NCI-H226 (cell line): ENCODE measurements at places on chromosomes 5 and 9.

GRCh38 chr9:18601956-18602355 lies 128.0 kb downstream of the ADAMTSL1 start:
- DNase-seq, result no peak

- DNase-seq, result no peak
Observed at GRCh38 chr9:15485836-15486666, 24.7 kb downstream of the PSIP1 start.

GRCh38 chr5:156920042-156920860 lies 42.8 kb downstream of the TIMD4 start:
- DNase-seq, result no peak

DNA sequence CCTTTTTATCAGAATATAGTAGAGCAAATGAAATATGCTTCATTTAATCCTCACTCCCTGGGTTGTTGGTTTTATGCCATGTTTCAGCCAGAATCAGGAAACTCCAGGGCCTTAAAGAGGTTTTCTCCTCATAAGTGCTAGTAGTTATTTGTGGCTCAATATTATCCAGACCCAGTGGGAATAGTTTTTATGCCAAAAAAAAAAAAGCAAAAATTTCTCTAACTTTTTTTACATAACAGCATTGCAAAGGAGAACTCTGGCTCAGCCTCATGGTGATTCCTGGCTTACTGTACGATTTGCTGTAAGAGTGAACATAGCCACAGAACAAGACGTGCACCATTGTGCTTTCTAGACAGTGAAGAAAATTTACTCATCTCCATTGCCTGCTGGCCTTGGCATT lies 232.5 kb downstream of the PJA2 start:
- DNase-seq, result no peak

GRCh38 chr5:82355053-82355452 lies 76.9 kb upstream of the RPS23 start:
- DNase-seq, result no peak

DNA sequence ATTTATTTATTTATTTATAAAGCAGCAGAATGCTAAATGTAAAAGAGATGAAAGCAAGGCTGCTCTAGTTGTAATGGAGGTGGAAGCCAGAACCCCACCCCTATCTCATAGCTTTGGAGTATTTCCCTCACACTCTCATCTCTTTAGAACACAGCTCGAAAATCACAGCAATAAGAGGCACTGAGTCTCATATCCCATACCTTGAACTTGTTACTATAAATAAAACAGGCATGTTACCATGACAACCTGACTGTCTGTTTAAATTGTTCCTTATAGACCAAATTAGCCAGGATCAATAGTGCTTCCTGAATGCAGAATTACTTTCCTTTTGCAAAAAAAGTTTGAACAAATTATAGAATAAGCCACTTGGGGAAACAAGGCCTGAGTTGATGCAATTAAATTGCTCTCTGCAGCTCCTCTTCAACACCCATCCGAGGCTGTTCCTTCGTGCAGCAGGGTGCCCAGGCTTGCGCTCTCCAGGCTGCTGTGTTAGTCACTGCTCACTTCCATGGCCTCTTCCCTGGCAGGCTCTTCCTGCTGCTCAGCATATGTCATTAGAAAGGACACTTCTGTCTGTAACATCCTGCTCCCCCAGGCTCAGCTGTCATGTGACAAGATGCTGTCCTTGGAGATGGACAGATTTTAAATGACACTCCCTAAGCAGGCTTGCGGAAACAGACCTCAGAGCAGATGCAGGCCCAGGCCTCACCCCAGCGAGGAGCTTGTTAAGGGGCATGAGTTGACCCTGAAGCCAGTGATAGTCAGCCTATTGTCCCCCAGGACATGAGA lies 120.2 kb downstream of the CARTPT start:
- no peak for DNase-seq

DNA sequence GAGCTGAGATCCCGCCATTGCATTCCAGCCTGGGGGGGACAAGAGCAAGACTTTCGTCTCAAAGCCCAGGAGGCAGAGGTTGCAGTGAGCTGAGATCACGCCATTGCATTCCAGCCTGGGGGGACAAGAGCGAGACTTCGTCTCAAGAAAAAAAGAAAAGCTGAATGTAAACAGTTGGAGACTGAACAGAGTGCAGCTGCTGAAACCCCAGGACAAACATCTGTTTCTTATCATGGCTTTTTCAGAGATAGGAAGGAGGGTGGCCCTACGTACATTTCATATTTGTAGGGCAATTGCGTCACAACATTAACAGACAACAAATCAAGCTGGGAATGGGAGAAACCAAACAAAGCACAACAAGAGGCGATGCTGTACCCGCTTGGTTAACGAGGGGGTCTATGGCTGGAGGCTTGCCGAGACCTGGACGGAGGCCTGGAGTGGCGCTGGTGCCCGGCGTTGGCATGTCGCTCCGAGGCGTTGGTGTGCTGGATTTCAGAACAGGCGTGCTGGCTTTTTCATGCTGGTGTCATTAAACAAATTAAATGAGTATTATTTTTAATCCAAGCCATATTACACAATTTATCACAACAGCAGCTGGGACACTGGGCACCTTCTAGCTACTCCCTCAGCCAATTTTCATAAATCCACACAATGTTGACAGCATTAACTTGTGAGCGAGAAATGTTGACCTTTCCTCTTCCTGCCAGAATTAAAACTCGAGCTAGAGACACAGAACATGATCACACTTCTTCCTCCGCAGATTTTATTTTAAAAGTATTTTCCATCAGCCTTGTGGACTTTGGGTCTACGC lies 76.1 kb downstream of the TLE1 start:
- DNase-seq, result no peak

GRCh38 chr5:180040287-180041214 lies 31.0 kb downstream of the RNF130 start:
- no peak for DNase-seq

GRCh38 chr5:178114325-178115135 lies 1.2 kb downstream of the N4BP3 start:
- DNase-seq, result no peak

- no peak for DNase-seq
Observed at GRCh38 chr9:26324786-26325443, 567.7 kb downstream of the CAAP1 start.

GRCh38 chr5:167730121-167730520 lies 561.3 kb upstream of the WWC1 start:
- DNase-seq, result peak; percentile 96

GRCh38 chr9:125629446-125629845 lies 77.6 kb downstream of the MAPKAP1 start:
- DNase-seq, result no peak

DNA sequence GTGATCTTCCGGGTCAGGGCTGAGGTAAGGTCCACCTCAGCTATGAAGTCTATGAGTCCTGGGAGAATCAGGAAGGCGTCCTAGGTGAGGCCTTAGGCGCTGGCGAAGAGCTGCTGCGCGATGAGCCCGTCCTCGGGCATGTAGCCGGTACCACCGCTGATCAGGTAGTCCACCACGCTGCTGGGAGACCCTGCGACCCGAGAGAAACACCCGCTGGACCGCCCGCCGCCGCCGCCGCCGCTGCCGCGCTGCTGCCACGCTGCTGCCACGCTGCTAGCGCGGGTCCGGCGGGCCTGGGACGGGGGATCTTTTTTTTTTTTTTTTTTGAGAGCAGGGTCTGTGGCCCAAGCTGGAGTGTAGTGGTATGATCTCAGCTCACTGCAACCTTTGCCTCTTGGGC lies 8.0 kb upstream of the DCAF12 start:
- DNase-seq, result no peak

DNA sequence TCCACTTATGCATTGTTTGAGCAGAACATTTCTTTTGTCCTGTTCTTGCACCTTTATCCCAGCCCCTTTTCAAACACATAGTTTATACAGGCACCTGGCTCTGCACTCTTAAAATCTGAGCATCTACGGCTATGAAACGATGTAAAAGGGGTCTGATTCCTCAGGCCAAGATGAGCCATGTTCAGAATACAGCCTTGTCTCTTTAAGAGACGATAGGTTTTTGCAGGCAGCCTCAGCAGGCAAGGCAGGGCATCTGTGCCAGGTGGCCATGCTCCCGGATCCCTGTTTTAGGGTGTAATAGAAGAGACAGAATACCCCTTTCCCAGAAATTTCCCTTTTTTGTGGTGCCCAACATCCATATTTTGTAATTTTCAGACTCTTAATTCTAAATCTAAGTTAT lies 89.1 kb upstream of the NFIB start:
- no peak for DNase-seq

DNA sequence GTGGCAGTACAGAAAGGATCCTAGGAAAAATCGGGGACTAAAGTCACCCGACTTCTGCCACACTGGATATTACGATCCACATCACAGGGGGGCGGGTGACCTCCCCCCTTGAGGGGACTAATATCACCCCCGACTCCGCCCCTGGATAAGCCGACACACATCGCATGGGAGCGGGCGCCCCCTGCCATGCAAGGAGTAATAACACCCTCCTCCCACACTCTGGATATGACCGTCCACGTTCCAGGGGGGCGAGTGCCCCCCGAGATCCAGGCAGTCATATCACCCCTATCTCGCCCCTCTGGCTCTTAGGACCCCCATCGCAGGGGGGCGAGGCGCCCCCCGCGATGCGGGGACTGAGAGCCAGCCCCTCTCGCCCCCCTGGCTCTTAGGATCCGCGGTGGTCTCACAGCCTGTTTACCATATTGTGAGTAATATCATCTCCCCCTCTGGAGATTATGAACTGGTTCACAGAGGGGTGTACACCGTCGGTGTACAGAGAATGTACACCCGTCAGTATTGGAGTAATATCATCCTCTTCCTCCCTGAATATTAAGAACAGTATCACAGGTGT lies 423.0 kb downstream of the DIRAS2 start:
- DNase-seq, result no peak

- DNase-seq, result peak; percentile 22
Observed at GRCh38 chr5:115098041-115098702, 71.5 kb downstream of the TRIM36 start.
